Activated T-helper 1 cell treated with anti-CD3 and anti-CD28 coated beads, Interleukin-12 subunit alpha, Interleukin-12 subunit beta, Interleukin-2, Interleukin-4 antibody, amounts not matched to agents 30 ng/mL and 10 ng/mL and 1 ng/mL, durations not matched to agents 14 hours and 24 hours and 36 hours (primary cell): ENCODE measurements at places on chromosomes 3 and 15. TPM values are rescaled to one million over a fixed set of nuclear protein-coding genes. Genes with fewer than 3 reads are reported as not detected.

Gene FBXW12
- not detected in 2 replicates for total RNA-seq

DNA sequence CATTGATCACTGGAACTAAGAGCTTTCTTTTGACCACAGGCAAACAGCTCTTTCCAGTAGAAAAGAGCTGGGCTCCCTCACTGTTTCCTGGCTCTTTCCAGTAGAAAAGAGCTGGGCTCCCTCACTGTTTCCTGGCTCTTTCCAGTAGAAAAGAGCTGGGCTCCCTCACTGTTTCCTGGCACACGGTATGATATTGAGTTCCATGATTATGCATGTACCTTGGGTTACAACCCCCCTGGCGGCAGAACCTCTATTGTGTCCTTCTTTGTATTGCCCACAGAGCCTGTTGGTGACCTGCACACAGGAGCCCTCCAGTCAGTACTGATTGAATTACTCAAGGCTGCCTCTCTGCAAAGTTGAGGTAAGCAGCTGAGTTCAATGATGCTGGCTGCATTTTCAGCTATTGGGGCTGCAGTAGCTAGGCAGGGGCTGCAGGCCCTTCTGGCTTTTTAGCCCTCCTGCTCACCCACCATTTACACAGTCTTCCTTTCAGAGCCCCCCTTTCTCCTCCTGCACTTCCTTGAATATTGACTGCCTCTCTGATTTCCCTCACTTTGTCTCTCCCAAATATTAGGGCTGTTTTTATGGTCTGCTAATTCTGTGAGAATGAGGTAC is 10.2 kb downstream of the ACKR2 start:
- no peaks in the 10 kb centered on the region for H3K4me1 ChIP-seq
- peaks cover 13% of the 10 kb centered on the region for H3K27me3 ChIP-seq
- no peak overlapping the region for H3K4me3 ChIP-seq

- no peak overlapping the region for H3K4me3 ChIP-seq
- no peak for DNase-seq
- H3K4me1 ChIP-seq = peaks cover 28% of the 10 kb centered on the region
- H3K27me3 ChIP-seq = no peaks in the 10 kb centered on the region
- H3K27ac ChIP-seq = no peak overlapping the region
- peaks cover 46% of the 10 kb centered on the region for H3K36me3 ChIP-seq
These were observed 5.5 kb downstream of the GFM1 start for GRCh38 chr3:158649791-158650190.

DNA sequence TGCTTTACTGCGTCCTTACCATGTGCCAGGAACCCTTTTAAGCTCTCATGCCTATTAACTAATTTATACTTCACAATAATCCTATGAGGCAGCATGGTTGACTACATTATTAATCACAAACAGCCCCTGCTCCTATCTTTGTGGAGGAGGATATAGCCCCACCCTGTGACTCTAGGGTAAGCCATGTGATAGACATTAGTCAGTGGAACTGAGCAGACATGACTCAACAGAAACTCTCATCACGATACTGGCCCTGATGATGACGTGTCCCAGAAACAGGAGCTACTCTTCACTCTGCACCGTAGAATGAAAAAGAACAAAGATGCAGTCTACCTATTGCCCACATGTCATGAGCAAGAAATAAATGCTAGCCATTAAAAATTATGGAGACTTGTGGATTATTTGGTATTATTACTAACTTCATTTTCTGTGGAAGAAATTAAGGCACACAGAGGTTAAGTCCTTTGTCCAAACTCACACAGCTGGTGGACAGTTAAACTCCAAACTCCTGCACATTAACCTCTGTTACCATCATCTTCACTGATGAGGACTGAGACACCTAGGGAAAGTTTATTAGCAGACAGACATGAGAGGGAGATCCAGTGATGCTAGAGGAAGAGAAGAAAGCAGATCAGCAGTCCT is 51.2 kb downstream of the CFAP20DC start:
- H3K27me3 ChIP-seq = peaks cover 3% of the 10 kb centered on the region
- H3K36me3 ChIP-seq = no peaks in the 10 kb centered on the region
- no peak for DNase-seq
- no peak overlapping the region for H3K4me3 ChIP-seq

DNA sequence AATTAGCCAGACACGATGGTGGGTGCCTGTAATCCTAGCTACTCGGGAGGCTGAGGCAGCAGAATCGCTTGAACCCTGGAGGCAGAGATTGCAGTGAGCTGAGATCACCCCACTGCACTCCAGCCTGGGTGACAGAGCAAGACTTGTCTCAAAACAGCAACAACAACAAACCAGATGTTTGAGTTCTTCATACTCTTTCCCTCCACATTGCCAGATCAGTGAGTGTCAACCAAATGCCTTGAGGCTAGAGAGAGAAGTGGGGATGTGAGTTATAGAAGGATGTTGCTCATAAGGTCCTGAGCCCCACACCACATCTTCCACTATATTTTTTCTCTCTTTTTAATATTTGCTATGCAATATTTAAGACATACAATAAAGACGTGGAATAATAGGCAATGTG is 19.8 kb downstream of the MAPKBP1 start:
- H3K4me3 ChIP-seq = no peak overlapping the region
- H3K27ac ChIP-seq = no peak overlapping the region
- H3K4me1 ChIP-seq = peaks cover 53% of the 10 kb centered on the region
- no peaks in the 10 kb centered on the region for H3K27me3 ChIP-seq

Gene ARHGEF26
- 0.22 TPM in 1 of 2 replicates, not detected in the other for total RNA-seq

GRCh38 chr3:120816728-120817127 is 74.2 kb downstream of the GTF2E1 start:
- no peak overlapping the region for H3K27ac ChIP-seq
- H3K4me3 ChIP-seq = no peak overlapping the region
- no peak for DNase-seq
- no peaks in the 10 kb centered on the region for H3K36me3 ChIP-seq

DNA sequence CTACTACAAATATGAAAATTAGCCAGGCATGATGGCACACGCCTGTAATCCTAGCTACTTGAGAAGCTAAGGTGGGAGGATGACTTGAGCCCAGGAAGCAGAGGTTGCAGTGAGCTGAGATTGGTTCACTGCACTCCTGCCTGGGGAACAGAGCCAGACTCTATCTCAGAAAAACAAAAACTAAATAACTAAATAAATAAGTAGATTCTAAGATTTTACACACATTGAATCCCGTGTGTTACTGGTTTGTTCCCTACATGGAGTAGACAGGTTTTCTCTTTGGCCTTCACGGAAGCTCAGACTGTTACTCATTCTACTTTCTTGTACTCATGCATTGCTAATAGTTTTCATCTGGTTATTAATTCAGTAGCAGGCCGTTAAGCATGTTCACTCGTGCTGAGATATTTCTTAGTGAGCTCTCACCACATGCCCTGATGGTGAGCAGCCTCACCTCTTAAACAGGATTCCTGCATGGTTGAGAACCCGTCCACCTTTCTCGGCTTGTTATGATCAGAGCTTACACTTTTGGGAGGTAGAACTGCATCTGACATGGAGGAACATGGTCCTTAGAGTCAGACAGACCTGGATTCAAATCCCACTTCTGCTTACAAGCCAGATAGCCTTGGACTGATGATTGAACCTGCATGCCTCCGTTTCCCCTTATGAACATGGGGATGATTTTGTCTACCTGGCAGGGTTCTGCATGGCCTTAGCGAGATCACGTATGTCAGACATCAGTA is 49.1 kb downstream of the CMTM7 start:
- no peak overlapping the region for H3K27ac ChIP-seq
- no peak overlapping the region for H3K4me3 ChIP-seq
- peaks cover 29% of the 10 kb centered on the region for H3K36me3 ChIP-seq
- DNase-seq = no peak
- no peaks in the 10 kb centered on the region for H3K27me3 ChIP-seq

GRCh38 chr3:74862476-74862875 is 248.0 kb upstream of the CNTN3 start:
- no peak overlapping the region for H3K27ac ChIP-seq
- no peaks in the 10 kb centered on the region for H3K4me1 ChIP-seq
- DNase-seq = no peak
- H3K4me3 ChIP-seq = no peak overlapping the region
- H3K36me3 ChIP-seq = no peaks in the 10 kb centered on the region

DNA sequence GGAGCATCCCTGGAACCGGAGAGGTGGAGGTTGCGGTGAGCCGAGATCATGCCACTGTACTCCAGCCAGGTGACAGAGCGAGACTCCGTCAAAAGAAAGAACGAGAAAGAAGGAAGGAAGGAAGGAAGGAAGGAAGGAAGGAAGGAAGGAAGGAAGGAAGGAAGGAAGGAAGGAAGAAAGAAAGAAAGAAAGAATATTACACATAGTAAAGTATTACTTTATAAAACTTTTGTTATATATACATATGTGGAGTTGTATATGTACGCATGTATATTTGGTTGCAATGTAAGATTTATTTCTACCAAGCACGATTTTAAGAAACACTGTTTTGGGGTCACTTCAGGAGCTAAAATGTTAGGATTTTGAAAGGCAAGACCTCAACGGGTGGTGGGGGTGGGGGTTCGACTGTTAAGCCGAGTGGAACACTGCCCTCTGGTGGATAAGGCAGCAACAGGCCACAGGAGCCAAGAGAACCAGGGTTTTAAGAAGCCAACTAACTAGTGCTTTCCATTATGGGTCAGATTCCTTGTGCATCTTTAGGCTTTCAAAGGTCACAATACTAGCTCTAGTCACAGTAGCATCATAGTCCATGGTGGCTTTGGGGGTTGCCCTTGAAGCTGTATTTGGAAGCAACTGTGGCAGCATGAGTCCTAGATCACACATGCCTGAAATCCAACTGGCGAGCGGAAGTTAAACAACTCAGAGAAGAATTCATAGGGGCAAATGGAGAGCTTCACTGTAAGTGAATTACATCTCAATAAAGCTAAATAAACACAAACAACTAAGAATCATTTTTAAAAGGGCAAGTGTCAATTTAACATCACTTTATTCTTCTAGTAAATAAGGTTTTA is 22.5 kb downstream of the GLB1 start:
- no peak overlapping the region for H3K27ac ChIP-seq
- peaks cover 42% of the 10 kb centered on the region for H3K4me1 ChIP-seq
- peaks cover 29% of the 10 kb centered on the region for H3K36me3 ChIP-seq
- H3K4me3 ChIP-seq = no peak overlapping the region
- H3K27me3 ChIP-seq = no peaks in the 10 kb centered on the region

DNA sequence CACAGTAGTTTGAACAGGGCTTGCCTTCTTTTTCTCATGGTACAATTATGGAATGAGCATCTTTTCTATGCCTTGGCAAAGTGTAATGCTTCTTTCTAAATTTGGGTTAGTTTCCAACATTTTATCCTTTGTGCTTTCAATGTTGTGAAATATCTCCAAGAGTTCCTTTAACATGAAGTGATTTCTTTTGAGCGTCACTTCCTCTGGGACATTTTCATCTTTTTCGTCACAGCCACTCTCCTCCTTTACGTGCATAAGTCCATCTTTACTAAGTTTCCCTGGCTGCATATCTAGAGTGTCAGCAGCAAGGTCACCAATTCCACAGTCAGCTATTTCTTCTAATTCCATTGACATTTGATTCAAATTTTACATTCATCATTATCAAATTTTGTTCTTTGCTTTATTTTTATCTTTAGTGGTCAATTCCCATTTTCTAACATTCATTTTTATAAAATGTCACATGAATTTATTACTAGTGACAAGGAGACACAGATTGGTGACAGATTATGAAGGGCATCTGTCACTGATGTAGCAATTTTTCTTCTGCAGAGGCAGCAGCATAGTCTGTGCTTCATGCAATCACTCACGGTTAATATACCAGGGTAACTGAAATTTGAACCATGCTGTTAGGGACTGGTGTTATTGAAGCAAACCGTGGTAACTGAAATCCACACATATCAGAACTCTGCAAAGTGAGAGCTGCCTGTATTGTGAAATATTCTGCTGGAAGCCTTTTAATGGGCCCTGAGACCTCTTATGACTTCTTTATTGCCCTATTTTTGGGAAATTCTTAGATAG is 126.5 kb upstream of the THBS1 start:
- no peak overlapping the region for H3K27ac ChIP-seq
- peaks cover 8% of the 10 kb centered on the region for H3K4me1 ChIP-seq
- no peak for DNase-seq
- H3K36me3 ChIP-seq = no peaks in the 10 kb centered on the region
- H3K4me3 ChIP-seq = no peak overlapping the region

GRCh38 chr3:170764017-170764416 is 106.0 kb downstream of the RPL22L1 start:
- H3K4me3 ChIP-seq = no peak overlapping the region
- peaks cover 2% of the 10 kb centered on the region for H3K27me3 ChIP-seq
- DNase-seq = no peak
- H3K27ac ChIP-seq = no peak overlapping the region
- H3K36me3 ChIP-seq = no peaks in the 10 kb centered on the region

GRCh38 chr3:154132777-154133375 is 11.7 kb downstream of the ARHGEF26 start:
- H3K27ac ChIP-seq = no peak overlapping the region
- no peaks in the 10 kb centered on the region for H3K4me1 ChIP-seq
- H3K27me3 ChIP-seq = peaks cover 5% of the 10 kb centered on the region
- no peak for DNase-seq
- H3K4me3 ChIP-seq = no peak overlapping the region
- H3K36me3 ChIP-seq = no peaks in the 10 kb centered on the region

Gene LRRIQ4
- 0.10 and 0.12 TPM in 2 replicates for total RNA-seq

Gene AMOTL2
- total RNA-seq = not detected in 2 replicates

GRCh38 chr3:26621176-26621575 is 1.4 kb upstream of the LRRC3B start:
- H3K27me3 ChIP-seq = peaks cover 29% of the 10 kb centered on the region
- no peak overlapping the region for H3K4me3 ChIP-seq
- H3K36me3 ChIP-seq = no peaks in the 10 kb centered on the region

GRCh38 chr3:156448300-156448699 is 106.6 kb downstream of the SSR3 start:
- DNase-seq = no peak
- H3K27ac ChIP-seq = no peak overlapping the region
- H3K36me3 ChIP-seq = no peaks in the 10 kb centered on the region
- H3K27me3 ChIP-seq = peaks cover 34% of the 10 kb centered on the region
- H3K4me3 ChIP-seq = no peak overlapping the region

Gene PIF1
- 19.1 and 23.9 TPM in 2 replicates for total RNA-seq

DNA sequence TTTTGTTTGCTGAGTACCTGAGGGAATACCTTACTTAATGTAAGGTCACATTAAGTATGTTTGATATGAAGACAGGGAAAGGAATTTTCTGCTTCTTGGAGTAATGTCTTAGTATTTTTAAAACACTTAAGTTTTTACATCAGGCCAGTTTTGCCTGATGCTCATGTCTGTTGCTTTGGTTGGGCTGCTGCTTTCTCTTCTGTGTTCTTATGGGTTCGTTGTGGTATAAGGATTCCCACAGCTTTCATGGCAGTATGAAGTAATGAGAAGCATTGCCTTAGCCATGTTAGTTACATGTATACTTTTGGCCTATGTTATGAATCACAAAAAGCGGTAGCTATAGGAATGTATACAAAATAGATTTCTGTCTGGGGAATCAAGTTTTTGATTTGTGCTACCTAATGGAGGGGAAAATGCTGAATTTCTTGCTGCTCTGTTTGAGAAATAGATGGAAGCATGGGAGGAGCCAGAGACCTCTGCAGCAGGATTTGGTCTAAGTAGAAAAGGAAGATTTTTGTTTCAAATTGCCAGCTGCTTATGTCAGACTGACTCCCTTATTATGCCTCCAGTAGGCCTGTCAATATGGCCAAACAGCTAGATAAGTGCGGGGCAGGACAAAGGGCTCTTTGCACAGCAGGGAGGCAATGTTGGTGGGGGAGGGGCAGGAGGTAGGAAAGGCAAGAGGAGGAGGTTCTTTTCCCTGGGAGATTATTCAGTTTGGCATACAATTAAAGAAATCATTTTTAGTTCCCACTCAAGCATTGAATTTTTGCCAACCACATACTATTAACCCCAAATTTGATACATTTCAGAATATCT is 5.2 kb downstream of the SETD5 start:
- H3K27ac ChIP-seq = peak overlapping the region; percentile 42
- H3K36me3 ChIP-seq = peaks cover 12% of the 10 kb centered on the region
- no peak for DNase-seq
- no peaks in the 10 kb centered on the region for H3K27me3 ChIP-seq
- peak overlapping the region; percentile 17 for H3K4me3 ChIP-seq
